Substantia nigra (tissue), 51 donors: ENCODE measurements at places on chromosomes 5 and 9.

- no peak for DNase-seq
Observed at GRCh38 chr5:137016783-137017324, 482.3 kb downstream of the SPOCK1 start.

GRCh38 chr5:77210091-77210963 is at the start of gene PDE8B:
PDE8B (plus strand) TSS chr5:77210680; CDS start chr5:77210926, 246 bp downstream.
- DNase-seq = no peak

DNA sequence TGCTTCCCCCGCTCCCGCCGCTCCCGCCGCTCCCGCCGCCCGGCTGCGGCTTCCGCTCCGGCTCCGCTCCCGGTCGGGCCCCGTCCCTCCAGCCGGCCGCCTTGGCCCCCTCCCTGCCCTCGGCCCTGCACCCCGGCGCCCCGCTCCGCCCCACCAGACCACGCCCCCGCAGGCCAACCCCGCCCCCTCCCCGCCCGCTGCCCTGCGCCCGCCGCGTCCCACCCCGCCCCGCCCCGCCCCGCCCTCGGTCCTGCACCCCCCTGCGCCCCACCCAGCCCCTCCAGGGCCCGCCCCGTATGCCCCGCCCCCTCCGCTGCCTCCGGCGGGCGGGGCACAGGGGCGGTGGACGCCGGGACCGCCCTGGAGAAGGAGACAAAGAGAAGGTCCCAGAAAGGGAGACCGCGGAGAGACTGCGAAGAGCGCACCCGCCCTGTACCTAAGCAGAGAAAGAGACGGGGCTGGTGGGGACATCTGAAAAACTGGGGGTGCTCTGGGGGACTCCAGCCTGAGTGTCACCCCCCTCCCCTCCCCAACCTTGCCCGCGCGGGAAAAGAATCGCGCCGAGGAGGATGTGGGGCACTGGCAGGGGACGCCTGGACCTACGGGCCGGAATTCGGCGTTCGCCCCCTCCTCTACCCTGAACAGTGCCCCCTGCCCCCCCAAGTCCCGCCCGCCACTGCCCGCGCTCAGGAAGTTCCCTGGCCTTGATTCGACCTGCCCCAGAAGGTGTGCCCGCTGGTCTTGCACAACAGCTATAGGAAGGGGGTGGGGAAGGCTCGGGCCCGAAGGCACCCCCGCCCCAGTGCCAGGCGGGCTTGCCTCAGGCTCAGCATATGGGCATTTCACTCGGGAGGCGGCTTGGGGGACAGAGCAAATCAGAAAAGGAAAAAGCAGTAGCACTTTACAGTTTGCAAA is 42.8 kb upstream of the STXBP1 start:
- DNase-seq = no peak

DNA sequence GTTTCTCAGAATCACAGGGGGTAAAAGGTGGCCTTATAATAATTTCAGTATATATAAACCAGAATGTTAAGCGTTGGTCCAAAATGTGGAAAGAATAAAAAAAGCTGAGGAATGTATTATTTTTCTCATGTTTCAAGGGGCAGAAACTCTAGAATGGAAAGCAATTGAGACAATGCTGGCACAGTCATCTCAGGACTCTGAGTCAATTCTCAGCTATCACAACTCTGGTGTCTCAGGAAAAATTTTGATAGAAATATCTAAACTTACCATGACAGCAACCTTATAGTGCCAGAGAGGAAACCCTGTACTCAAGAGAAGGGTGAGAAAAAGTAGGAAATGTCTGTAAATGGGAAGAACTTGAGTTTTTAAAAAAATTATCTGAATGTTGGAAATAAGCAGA is 1189.4 kb upstream of the NUDT12 start:
- no peak for DNase-seq

- no peak for DNase-seq
Observed at GRCh38 chr5:149397530-149397929, 18.4 kb upstream of the IL17B start.

GRCh38 chr5:32319392-32319791 is 6.7 kb upstream of the MTMR12 start:
- no peak for DNase-seq

GRCh38 chr5:141841378-141842180 is 36.6 kb downstream of the PCDH1 start:
- DNase-seq = no peak

DNA sequence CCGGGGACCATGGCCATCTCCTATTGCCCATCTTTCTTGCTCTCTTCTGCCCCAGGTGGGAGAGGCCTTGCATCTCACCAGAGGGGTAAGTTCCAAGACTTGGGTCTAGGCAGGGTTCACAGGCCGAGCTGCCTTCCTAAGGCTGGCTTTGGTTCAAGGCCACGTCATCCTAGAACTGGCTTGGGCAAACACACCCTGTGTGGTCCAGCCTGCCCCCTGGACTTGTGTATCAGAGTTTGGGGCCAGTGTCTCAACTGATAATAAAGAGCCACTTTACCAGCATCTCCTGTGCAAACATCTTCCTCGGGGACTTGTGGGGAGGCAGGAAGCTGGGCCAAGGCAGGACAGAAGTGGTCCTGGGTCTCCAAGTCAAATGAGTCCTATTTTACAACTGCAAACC is 17.8 kb downstream of the BOD1 start:
- DNase-seq = no peak

GRCh38 chr9:133387680-133388079 is 11.5 kb downstream of the STKLD1 start:
- DNase-seq = no peak

DNA sequence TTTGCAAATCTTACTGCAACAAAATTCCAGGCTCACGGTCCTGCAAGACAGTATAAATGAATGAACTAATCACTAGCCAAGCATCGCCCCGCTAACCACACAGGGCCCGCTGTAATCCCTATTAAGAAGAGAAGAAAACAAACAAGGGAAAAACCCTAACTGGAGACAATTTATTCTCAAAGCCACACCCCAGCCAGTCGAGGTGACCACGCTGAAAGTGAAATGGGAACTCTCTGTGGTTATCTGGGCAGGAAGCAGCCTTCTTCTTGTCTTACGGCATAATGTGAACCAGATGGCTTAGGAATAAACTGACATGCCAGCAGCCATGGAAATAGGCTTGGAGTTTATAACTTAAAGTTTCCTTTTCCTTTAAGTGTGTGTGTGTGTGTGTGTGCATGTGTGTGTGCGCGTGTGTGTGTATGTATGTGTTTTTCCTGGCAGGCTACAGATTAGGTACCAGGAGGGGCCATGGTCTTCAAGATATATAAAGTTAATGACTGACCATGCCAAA is 120.2 kb downstream of the SEMA6A start:
- DNase-seq = peak; percentile 42

DNA sequence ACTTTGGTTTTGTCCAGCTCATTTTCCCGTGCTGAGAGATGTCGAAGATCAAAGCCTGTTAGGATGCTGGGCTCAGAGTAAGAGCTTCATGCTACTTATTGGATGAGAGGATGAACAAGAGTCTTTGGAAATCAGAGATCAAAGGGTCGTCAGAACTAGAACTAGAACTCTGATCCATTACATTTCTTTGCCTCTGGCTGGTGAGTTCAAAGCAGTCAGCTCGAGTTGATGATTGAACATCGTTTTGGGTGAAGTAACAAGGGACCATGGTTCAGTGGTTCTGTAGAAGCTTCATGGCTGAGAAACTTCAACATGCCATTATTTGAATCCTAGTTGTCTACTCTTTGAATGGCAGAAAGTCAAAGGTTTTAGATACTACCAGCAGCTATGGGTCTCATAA is 320.3 kb downstream of the ARHGEF28 start:
- DNase-seq = no peak
